ENCODE measurements at places on chromosomes 1 and 21. TPM values are rescaled to one million over a fixed set of nuclear protein-coding genes. Genes with fewer than 3 reads are reported as not detected.
A peak's percentile ranks its signal among the peaks of the same experiment; 100 is the strongest.

- no peak for DNase-seq
Observed at GRCh38 chr1:51689075-51689440, 72.2 kb downstream of the OSBPL9 start.

GRCh38 chr1:60859111-60859510, 223.2 kb upstream of the NFIA start:
- DNase-seq: no peak

DNA sequence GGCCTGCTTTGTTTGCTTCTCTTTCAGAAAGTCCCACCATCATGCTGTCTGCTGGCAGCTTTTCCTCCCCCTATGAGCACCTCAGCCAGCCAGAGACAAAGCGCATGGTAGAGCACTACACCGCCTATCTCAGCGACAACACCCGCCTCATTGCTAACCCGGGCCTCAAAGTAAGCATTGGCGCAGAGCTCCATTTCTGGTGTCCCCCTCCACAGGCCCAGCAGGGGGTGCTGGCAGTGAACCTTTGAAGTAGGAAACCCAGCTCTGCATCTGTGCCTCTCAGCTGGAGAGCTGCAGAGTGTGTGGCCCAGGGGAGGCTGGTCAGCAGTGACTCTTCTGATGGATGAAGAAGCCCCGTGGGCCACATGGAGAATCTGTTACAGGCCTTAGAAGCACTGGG, 81.2 kb upstream of the RAVER2 start:
- no peak for DNase-seq

- DNase-seq: peak; percentile 24
Observed at GRCh38 chr1:236451796-236452373, 57.8 kb downstream of the EDARADD start.

- no peak for DNase-seq
Observed at GRCh38 chr1:208500375-208500774, 256.2 kb upstream of the PLXNA2 start.

- no peak for DNase-seq
Observed at GRCh38 chr1:21586846-21587601, 77.8 kb downstream of the ALPL start.

DNA sequence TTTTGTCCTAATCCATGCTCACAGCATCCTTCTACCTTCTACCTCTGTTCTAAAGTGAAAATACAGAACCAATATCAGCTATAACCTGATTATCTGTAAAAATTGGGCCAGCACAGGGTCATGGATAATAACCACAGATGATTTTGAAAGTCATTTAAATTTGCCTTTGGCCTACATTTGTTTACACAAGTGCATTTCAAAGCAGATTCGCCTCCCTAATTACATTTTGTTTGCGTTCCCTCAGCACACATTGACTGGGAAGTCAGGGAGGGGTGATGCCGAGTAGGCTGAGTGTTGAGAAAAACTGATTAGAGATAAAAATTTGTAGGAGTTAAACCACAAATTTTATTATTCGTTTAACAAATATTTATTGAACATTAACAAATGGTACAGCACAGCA, 19.2 kb upstream of the RGS8 start:
- no peak for DNase-seq

DNA sequence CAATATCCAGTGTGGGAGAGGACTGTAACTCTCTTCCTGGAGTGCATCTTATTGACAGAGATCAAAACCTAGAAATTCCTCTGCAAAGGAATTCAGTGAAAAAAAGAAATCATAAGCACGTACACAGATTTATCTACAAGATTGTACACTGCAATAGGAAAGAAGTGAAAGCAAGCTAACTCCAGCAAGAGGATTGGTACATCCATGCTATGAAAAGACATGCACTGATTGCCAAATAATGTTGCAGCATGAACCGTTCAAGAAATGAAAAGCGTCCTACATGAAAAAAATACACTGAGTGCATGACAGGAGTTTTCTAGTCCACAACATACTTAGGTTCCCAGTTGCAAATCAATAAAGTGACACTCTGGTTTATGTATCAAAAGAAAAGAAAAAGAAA, 1.9 kb upstream of the MGST3 start:
- DNase-seq: no peak

GRCh38 chr1:155981266-155982088, 3.1 kb upstream of the ARHGEF2 start:
- no peak for DNase-seq

- DNase-seq: no peak
Observed at GRCh38 chr1:223337174-223337869, 26.7 kb downstream of the SUSD4 start.

- DNase-seq: no peak
Observed at GRCh38 chr1:211095381-211095780, 38.6 kb downstream of the KCNH1 start.

The BRINP2 gene
- total RNA-seq: not detected
